NCI-H460 (cell line): ENCODE measurements at places on chromosomes 4 and X.
A peak's percentile ranks its signal among the peaks of the same experiment; 100 is the strongest.

- no peak for DNase-seq
Measured at GRCh38 chrX:17456526-17456925, 81.5 kb downstream of the NHS start.

DNA sequence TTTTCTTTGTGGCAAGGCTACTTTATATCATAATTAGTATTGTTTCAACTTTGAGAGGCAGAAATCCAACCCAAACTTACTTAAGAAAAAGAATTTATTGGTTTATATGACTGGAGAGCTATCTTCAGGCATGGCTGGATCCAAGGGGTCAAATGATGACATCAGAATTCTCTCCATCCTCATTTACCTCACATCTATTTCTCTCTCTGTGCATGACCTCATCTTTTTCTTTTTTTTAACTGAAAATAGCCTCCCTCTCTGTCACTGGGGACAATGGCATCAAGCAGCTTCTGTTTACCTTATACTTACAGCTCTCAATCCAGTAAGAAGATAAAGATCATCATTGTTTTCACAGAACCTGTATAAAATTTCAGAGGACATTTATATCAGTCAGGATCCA is 12.0 kb upstream of the EXOC1L start:
- DNase-seq: no peak

DNA sequence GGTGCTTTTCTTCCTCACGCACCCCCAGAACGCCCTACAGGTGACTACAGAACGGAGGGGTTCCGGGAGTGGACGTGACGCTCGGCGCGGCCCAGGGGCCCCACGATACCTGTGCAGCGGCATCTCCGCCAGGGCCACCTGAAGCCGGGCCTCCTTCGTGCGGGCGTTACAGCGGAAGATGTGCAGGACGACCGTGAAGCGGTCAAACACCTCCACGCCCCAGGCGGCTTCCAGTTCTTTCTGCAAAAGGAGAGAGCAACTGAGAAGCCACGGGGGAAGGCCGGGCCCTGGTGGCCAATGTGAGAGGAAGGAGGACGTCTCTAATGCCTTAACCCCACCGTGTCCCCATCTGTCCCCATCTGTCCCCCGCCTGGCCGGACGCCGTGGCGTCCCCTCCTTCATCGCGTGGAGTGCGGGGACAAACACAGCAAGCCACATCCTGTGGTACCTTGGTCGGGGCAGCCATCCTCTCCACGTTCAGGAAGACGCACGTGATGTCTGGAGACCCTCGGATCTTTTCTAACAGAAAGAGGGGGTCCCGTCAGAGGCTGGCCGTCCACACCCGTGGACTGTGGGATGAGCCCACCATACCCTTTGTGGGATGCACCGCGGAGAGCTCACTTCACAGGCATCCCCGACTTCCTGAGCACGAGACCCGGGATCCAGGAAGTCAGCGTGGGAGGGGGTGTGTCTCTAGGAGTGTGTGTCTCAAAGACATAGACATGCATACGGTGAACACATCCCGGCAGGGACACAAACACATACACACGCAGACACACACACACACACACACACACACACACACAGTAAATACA is 3.6 kb downstream of the GTPBP6 start:
- DNase-seq: no peak

- no peak for DNase-seq
Measured at GRCh38 chr4:29304595-29304994, 1415.6 kb upstream of the PCDH7 start.

DNA sequence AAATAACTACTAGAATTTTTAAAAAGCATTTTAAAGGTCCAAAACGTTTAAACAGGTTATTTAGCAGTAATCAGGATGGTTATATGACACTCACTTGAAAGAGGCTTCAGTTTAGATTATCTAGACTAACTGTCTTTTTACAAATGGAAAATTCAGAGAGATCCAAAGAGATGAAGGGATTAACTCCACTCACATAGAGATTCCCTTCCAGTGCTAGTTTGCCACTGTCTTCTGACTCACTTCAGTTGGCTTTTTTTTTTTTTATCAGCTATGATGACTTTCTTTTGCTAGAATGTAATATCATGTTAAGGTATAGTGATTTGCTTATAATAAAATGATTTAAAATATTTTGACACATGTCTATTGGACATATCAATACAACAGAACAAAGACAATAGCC is 43.8 kb downstream of the GALNT7 start:
- DNase-seq: no peak

DNA sequence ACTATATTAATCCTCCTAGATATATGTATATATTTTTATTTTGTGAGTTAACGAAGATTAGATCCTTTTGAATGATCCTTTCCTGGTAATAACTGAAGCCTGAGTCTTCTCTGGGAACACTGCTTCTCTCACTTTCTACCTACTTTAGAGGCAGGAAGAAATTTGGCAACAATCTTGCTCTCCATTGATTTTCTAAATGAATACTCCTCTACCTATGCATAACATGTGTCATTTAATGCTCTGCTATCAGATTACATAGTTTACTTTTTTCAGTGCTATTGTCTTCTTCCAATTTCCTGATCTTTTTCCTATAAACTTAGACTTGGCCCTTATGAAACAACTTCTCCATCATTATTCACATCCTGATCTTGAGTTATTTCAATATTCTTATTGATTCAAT is 60.4 kb upstream of the PDHA2 start:
- DNase-seq: no peak

GRCh38 chrX:134484039-134484438 is 24.1 kb downstream of the HPRT1 start:
- DNase-seq: peak; percentile 53

GRCh38 chr4:23291139-23291538 is 598.4 kb downstream of the GBA3 start:
- DNase-seq: peak; percentile 34

DNA sequence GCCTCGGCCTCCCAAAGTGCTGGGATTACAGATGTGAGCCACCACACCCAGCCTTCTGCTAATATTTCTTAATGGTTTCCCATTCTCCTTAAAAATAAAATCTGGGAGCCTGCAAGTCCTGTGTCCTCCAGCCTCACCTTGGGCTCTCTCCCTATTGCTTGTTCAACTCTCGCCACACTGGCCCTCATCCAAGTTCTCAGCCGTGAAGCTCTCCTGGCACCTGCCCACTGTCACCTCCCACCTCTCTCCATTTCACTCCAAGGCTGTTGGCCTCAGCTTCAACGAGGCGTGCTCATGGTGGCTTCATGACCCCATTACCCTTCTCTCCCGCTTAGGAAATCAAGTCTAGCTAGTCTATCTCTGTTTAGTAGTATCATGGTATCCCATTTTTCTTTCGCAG is 9.5 kb upstream of the ETNPPL start:
- no peak for DNase-seq

DNA sequence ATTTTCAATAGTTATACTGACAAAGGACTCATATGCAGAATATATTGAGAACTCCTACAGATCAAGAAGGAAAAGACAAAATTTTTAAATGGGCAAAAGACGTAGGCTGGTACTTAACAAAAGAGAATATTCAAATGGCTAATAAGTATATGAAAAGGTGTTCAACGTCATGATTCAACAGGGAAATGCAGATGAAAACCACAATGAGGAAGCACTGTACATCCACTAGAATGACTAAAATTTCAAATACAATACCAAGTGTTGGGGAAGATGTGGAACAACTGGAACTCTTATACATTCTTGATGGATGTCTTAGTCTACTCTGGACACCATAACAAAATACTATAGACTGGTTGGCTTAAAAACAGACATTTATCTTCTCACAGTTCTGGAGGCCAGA is 1.3 kb upstream of the MRFAP1L1 start:
- DNase-seq: no peak

DNA sequence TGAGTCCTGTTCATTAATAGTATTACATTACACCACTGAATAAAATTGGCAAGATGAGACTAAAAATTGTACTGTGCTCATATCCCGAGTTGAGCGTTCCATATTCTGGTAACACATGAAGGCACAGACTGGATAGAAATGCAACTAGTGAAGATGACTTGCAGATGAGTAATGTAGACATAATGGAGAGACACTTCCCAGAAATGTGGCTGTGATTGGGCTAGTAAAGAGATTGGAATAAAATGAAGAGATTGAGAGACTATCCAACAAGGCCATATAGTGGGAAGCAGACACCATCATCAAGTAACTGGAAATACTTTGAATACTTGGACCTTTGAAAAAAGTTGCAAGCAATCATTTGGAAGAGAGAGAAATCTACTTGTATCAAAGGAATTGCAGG is 77.3 kb downstream of the DCAF8L1 start:
- DNase-seq: no peak

GRCh38 chr4:37590016-37590415 is 96.2 kb downstream of the RELL1 start:
- no peak for DNase-seq

- no peak for DNase-seq
Measured at GRCh38 chrX:41981481-41982013, 58.2 kb upstream of the CASK start.

DNA sequence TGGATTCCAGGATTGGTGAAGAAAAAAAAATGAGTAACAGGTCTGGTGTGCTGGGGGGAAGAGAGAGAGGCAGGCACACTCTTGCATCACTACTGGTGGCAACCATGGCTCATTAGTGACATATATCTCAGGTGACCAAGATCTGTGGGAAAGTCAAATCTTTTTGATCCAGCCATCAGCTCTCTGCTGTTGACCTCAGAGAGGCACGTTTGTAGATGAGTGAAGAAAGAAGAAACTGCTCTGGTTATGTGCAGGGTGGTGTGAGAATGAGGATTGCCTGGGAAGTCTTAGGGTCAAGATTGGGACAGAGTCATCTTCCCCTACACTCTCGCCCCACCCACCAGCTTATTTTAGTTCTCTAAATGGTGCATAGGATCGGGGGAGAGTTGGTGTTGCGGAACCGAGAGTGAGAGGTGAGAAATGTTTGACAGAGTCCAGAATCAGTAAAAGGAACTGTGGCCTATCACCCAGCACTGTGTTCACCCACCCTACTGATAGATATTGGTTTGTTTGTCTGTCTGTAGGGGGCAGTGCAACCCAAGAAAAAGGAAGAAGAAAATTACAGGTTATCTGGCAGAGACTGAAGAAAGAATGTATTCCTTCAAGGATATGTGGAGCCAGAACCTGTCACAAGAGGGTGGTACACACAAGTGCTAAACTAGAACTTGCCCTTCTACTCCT is 21.9 kb downstream of the ARMCX6 start:
- DNase-seq: peak; percentile 67

DNA sequence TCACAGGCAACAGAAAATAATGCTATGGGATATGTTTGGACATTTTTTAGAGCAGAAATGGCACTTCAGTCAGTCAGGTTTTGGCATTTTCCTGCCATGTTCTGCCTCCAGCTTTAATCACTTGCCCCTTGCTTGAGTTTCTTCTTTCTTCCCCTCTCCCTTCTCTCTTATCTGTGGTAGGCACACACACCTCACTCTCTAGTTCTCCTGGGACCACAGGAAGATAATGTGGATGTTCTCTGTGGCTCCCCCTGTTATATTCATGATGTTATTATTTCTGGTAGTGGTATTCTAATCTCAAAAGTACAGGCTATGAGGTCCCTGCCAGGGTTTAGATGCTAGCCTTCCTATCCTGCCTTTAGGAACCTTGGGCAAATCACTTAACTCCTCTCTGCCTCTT is 5.2 kb downstream of the HADH start:
- no peak for DNase-seq

DNA sequence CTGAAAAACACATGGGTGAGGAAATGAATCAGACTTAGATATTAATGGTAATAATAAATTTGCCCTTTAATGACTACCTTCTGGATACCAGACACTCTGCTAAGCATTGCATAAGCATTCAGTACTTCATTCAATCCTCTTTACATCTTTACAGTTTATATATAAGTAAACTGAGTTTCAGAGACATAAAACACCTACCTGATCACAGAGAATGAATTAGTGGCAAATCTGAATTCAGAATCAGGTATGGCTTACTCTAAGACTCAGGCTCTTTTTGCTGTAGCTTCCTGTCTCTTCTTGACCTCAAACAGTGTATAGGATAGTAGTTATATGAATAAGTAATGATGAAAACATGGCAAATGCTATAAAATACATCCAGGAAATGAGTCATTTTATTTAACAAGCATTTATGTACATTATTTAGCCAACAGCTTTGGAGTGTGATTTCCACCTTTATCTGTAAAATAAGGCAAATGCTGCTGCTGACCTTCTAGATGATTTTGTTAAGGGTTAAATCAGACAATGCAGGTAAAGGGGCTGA is 83.9 kb downstream of the VEGFC start:
- no peak for DNase-seq

DNA sequence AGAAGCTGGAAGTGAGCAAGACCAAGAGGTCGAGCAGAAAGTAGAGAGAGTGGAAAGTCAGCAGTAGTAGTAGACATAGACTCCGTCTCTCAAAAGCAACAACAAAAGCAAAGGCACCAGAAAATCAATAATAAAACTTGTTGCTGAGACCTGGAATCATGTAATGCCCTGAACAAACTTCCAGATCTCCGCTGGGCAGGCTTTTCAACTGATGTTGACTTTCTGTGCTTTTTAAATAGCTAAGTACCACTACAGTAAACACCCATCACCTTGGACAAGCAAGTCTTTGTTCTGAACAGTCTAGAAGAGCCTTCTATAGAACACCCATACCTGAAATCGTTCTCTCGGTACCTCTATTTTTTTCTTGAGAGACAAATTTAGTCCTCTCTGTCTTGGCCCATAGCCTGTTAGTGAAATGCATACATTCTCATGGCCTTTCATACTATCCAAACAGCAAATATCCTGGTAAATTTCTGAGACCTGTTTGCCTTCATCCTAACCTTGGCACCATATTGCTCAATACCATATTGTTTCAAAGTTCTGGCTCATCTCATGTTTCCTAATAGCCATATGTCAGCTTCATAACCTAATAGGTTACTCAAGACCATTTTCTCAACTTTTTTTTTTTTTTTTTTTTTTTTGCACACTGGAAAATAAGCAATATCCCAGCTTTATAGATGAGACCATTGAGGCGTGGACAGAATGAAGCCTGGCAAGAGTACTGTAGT is 200.6 kb upstream of the RBPJ start:
- no peak for DNase-seq

GRCh38 chr4:119955256-119955655 is 111.4 kb downstream of the MAD2L1 start:
- DNase-seq: no peak

DNA sequence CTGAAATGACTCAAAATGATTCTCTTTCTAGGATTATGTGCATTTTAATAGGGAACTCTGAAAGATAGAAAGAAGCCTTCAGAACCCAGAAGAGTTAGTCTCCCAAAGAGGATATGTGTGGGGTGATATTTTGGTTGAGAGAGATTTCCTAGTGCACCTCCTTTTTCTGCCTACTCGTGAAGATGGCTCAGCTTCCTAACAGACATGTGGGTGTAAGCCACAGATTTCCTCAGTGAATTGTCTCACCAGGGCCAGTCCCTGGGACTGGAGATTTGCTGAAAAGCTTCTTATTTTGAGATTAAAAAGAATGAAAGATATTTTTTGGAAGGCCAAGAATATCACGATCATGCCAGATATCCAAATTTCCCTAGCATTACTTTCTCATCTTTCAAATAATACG is 42.8 kb downstream of the MAGEB17 start:
- DNase-seq: no peak

- peak; percentile 49 for DNase-seq
Measured at GRCh38 chr4:84279678-84280077, 219.4 kb downstream of the NKX6-1 start.
